CD4-positive, alpha-beta T cell treated with Interleukin-15 for 4 hours (primary cell): ENCODE measurements at places on chromosomes 6 and 20.

- DNase-seq = no peak
Observed at GRCh38 chr20:61797200-61797599, 268.5 kb downstream of the TAF4 start.

DNA sequence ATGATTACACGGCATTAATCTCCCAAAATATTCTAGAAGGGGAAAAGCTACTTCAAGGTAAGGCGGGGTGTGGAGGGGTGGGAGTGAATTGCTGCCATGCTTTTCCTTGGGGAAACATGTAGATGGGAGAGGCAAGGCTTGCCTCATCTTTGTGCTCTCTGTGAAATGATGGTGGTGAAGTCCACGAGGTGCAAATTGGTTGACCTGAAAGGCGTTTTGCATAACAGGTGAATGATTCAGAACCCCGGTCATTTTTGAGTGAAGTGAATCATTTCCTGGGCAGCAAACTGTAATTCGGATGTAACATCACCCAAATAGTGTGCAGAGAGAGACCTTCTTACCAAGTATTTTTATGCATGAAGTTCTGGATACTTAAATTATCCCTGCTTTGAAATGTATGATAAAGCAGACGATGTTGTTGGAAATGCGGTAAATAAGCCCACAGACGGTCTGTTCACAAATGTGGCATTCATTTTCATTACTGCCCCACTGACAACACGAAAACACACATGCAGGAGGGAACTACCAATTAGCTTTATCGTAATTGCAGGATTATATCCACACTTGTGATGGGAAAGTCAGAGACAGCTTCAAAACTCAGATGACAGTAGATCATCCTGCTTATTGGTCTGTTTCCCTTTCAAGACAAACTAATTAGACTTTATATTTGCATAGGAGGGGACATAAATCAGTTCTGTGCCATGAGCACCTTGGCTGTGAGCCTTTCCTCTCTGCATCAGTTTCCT, 3.0 kb downstream of the CDH4 start:
- DNase-seq = no peak

- DNase-seq = no peak
Observed at GRCh38 chr6:76035713-76036112, 36.7 kb downstream of the IMPG1 start.

GRCh38 chr6:144305985-144306384, 20.9 kb downstream of the UTRN start:
- peak; percentile 37 for DNase-seq

GRCh38 chr6:45759472-45759810, 256.2 kb downstream of the CLIC5 start:
- no peak for DNase-seq

DNA sequence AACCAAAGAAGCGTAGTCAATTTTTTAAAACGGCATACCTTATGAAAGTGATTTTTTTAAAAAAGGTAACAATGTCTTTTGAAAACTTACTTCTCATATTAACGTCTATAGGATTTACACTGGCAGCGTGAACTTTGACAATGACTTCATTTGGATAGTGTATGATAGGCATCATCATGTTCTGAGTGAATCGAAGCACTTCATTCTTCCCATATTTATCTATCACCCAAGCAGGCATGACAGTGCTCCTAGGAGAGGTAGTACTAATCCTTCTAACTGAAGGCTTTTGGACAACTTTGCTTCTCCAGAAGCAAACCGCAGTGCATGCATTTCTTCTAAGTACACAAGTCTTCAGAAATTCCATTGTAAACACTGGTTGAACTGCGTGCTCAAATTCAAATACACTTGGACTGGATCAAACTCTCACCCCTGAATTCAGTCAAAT, 618 bp downstream of the RTN4IP1 start:
- DNase-seq = no peak

- no peak for DNase-seq
Observed at GRCh38 chr6:83183082-83183828, 9.8 kb downstream of the PGM3 start.

GRCh38 chr20:37407573-37408002, 61.6 kb downstream of the SRC start:
- no peak for DNase-seq

DNA sequence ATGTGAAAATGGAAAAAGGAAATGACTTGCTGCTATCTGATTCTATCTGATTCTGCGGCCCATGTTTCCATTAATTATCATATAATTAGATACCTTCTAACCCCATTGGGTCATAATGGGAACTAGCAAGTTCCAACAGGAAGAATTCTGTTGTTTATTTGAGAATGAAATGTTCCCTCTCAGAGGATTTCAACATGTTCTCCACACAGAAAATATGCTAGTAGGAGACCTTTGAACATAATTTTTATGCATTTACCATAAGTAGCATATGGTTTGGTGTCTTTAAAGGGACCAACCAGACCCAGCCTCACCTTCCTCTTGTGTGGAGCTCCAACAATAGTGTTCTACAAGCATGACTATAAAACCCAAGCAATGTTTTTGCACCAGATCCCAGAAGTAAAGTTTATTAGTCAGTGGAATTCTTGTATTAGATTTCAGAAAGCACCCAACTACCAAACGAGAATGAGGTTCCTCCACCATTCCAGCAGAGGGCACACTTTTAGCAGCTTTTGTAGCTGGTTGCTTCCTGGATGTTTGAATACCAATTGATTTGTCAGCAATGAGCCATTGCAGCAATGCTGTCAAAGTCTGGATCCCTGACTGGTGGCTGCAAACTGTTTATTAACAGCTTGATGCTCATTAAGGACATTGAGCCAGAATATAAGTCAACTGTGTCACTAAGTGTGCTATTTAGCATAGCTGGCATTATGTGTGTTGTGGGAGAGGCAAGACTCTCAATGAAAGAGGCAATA, 143.6 kb upstream of the GJE1 start:
- DNase-seq = peak; percentile 34

DNA sequence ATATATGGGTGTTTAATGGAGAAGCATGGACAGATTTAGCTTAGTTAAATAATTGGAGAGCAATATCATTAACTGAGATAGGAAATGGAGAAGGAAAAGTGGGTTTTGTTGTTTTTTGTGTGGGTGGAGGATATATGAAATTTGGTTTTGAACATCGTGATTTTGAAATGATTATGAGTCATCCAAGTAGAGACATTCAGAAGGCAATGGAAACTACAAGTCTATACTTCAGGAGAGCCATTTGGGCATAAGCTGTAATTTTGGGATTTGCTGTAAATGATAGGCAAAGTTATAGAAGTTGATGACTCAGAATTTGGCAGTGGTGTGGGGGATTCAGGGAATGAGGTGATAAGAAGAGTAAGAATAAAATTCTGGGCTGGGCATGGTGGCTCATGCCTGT, 27.4 kb upstream of the FAM135A start:
- no peak for DNase-seq

DNA sequence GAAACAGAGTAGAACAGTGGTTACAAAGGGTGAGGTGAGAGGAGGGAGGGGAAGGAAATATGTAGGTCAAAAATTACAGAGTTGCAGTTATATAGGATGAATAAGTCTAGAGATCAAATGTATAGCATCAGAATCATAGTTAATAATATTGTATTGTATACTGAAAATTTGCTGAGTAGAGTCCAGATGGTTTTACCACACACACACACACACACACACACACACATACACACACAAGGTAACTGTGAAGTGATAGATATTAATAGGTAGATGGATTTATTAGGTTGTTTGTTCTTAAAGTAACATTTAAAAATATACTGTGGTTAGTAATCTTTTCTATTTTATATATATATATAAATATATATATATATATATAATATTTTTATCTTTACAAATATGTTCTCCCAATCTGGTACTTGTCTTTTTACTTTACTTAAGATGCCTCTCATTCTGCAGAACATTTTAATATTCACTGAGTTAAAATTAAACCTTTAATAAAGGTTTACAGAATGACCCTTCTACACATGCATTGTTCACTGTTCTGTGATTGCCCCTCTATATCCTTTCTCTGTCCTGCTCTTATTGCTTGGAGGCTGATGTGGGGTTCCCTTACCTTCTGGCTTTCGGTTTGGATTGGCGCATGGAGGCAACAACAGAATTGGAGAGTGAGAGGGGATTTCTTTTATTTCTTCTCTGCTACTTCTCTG, 408 bp downstream of the PTCHD4 start:
- no peak for DNase-seq

DNA sequence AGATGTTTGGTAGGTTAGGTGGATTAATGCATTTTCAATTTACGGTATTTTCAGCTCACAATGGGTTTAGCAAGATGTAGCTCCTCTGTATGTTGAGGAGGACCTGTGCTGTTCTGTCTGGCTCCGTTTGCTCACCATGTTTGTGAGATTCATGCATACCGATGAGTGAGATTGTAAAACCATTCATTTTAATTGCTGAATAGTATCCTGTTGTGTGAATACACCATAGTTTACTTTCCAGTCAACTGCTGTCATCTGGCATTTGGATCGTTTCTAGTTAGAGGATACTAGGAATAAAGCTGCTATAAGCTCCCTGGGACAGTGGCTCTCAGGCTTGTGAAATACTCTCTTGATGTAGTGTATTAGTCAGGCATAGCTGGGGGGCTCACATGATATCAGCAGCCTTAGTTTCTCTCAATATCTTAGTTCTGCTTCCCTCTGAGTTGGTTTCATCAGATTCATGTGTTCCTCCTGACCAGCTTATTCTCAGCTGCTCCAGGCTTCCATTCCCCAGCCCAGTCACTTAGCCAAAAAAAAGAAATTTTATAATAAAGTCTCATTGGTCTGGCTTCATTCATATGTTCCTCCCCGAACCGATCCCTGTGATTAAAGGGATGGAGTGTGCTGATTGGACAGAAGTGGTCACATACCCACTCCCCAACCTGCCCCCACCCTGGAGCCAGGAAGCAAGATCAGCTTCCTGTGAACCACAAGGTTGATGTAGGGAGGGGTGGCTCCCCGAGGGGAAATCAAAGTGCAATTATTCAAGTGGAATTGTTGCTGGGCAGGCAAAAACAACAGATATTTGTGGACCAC, 10.9 kb upstream of the B4GALT5 start:
- DNase-seq = peak; percentile 25

- DNase-seq = no peak
Observed at GRCh38 chr6:108363889-108364313, 69.0 kb downstream of the AFG1L start.

- no peak for DNase-seq
Observed at GRCh38 chr20:47108994-47109393, 214.4 kb downstream of the EYA2 start.

- no peak for DNase-seq
Observed at GRCh38 chr20:44264287-44264686, 17.2 kb downstream of the GDAP1L1 start.

DNA sequence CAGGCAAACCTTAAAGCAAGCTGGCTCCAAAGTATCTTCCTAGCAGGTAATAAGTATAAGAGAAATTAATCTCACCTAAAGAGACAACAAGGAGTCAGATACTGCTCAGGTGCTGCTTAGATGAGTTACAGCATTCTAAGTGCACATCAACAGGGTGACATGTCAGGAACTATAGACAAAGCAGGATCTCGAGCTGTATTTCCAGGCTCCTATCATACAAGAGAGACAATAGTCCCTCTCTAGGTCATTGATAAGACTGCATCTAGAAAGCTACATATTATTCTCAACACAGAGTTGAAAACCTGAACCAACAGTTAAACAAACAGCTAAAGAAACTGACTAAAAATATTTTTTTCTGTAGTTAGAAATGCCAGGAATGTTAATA, 3.9 kb downstream of the PTPRK start:
- no peak for DNase-seq

GRCh38 chr6:20474874-20475542, 59.2 kb upstream of the CDKAL1 start:
- no peak for DNase-seq

DNA sequence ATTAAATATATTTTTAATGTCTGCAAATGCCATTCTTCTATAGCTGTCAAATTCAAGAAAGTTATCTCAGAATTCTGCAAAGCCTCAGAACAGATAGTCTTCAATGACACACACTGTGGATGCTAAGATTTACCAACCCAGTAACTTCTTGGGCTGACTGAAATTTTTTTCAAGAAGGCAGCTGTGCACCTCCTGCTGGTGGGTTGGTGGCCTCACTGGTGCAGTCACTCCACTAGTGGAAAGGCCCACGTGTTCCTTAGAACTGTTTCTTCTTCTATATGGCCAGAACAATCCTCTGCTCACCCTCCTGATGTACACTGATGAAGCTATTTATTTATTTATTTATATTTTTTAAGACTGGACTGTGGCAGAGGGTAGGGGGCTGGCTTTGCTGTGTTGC, 28.1 kb upstream of the MTCL3 start:
- peak; percentile 6 for DNase-seq

- DNase-seq = no peak
Observed at GRCh38 chr6:77666846-77667245, 14.0 kb downstream of the MEI4 start.

DNA sequence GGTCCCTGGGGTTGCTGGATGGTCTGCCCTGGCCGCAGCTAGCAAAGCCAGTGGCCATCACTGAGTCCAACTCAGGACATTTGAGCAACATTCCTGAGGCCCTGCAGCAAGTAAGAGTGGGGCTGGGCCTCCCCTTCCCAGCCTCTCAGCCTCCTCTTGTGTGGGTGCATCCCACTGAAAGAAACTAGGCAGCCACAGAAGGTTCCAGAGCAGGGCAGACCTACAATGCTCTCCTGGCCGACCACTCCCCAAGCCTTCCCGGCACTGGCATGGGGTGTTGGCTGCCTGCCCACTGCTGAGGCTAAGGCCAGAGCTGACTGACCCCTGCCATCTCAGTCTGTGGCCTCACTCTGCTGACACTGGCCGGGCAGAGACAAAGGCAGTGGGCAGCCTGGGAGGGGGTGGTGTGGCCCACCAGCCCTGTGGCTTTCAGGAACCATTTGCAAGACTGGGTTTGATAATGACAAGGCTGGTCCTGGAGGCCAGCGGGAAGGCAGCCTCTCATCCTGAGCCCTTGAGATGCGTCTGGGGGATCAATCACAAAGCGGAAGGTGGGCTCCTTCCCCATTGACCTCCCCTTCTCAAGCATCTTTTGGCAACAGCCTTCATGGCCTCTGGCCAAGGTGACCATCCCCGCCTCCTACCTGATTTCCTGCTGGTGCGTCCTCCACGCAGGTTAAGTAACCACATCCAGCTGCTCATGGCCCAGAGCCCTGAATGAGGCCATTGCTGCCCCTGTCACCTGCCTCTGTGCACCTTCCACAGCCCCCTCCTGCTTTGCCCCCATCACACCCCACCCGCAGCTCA, 9.6 kb downstream of the DLGAP4 start:
- no peak for DNase-seq

GRCh38 chr6:127606131-127606562, 29.2 kb downstream of the C6orf58 start:
- DNase-seq = no peak

- DNase-seq = no peak
Observed at GRCh38 chr6:156474507-156475120, 302.6 kb upstream of the ARID1B start.

GRCh38 chr6:104639668-104640067, 220.1 kb downstream of the HACE1 start:
- DNase-seq = no peak

GRCh38 chr20:11379257-11380011, 538.3 kb upstream of the BTBD3 start:
- no peak for DNase-seq
